Stimulated activated CD4-positive, alpha-beta T cell treated with anti-CD3 and anti-CD28 coated beads, Interleukin-1b, Interleukin-23, amount 100 ng/mL, for 24 hours (primary cell): ENCODE measurements at places on chromosomes 1 and 21.

DNA sequence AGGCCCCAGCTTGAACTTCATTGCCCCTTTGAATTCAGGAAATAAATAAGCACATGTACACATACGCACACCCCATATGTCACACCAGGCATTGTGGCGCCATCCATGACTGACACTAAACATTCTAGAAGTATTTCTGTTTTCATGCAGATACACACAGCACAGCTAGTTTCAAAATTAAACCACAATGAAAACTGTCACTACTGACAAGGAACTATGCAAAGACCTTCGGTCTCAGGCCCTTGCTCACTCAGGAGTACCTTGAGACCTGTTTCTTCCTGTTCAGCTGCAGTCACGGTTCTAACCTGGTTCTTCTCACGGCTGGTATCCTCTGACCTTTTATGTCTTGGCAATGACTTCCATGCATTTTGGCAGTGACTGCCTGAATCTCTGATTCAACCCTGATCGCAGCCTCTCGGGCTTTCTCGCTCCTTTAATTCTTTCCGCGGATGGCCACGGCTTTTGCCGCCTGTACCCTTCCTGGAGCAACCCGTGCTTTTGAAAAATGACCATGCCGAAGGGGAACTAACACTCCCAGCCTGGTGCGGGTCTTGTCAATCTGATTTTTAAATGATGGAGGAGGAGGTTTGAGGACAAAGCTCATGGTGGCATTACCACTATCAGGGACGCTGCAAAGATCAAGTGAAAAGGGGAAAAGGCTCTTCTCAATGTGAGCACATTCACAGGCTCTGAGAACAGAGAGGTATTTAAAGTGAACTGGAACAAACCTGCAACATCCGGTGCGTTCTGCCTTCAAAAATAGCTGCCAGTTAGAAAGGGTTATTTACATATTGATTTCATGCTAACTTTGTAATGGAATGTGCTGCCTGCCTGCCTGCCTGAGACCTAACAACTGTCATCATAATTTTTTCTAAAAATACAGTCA, 384.6 kb downstream of the RRAGC start:
- no peak for DNase-seq

DNA sequence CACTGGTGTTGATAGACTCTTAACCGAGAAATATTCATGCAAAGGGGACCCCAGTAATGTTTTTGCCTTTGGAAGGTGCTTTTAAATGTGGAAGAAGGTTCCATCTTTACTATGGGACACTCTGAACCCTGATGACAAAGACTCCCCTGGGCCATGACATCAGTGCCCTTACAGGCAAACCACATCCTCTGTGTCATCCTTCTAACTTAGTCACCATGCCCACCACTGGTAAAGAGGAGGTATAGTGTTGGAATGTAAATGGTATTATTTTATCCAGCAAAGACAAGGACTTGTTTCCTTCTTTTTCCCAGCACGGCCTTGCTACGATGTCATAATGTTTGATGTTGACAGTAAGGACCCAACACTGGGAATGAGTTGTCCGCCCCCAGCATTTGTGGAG, 12.6 kb downstream of the METTL13 start:
- DNase-seq: peak; percentile 25

DNA sequence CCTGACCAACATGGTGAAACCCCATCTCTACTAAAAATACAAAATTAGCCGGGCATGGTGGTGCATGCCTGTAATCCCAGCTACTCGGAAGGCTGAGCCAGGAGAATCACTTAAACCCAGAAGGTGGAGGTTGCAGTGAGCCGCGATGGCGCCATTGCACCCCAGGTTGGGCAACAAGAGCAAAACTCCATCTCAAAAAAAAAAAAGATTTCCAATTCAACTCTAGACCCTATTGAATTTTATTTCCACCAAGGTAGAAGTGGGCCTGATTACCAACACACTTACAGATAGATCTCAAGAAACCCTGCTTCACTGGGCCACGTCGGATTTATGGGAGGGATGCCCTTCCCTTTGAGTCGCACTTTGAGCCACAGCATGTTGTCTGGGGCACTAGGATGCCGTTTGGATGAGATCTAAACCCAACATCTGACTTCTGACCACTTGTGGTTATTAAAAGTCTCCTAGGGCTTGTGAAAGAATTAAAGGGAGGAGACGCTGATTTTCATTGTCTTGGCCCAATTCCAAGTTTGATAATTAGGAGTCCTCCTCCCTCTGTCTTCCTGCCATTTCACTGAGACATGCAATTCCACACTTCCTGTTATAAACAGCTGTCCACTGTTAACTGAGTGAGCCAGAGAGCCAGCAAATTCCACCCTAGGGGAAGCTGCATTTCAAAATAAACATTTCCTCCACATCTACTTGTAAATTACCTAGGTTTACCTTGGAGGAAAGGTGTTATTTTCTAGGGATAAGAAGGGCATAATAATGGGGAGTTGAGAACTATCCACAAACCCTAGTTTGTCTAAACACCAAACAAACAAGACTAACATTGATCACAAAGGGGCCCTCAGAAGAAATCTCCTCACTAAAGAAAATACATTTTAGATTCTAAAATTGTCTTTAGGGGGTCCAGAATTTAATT, 5.2 kb upstream of the RERE start:
- DNase-seq: no peak

- DNase-seq: no peak
Observed at GRCh38 chr1:33512226-33513011, 40.0 kb downstream of the ZSCAN20 start.

DNA sequence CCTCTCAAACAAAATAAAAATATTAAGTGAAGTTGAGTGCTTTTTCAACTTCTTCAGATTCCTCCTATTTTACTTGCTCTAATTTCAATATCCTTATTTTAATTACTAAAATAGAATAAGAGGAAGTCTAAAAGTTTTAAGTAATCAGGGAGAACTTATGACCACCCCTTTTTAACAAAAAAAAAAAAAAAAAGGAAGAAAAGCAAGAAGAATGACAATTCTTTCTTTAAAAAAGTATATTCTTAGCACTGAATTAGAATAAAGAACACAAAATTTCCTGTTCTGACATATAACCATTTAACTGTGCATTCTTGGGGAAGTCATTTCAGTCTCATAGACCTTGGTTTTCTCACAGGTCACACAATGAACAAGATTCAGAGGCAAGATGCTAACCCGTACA, 46.8 kb downstream of the SAMSN1 start:
- DNase-seq: no peak

GRCh38 chr1:10835421-10835820, 39.0 kb upstream of the CASZ1 start:
- no peak for DNase-seq

DNA sequence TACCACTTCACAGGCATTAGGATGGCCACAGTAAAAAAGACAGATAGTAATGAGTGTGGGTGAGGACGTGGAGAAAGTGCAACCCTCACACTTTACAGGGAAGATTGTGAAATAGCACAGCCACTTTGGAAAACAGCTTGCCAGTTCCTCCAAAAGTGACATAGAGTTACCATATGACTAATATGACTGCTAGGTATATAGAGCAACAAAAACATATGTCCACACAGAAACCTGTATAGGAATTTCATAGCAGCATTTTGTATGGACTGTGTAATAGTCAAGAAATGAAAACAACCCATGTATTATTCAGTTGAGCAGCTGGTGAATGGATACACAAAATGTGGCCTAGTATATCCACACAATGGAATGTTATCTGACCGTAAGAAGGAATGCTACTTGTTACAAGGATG, 30.4 kb upstream of the LBR start:
- no peak for DNase-seq

DNA sequence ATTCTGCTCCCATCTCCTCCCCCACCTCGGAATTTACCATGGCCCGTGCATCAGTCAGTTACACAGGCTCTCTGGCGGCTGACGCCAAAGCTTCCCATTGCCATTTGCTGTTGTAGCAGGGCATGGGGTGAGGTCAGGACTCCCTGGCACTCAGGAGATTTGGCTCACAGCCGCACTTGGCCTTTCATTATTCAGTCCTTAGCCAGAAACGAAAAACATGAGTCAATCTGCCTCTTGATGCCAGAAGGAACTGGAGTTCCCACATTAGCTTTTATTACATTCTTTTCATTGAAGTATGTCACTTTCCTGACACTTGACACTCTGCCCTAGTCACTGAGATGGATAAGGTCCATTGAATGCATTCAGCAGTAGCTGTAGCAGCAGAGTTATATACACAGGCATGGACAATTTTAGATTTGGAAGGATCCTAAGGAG, 260.6 kb downstream of the CACNA1E start:
- DNase-seq: no peak

GRCh38 chr1:232524056-232524455, 105.9 kb downstream of the SIPA1L2 start:
- DNase-seq: no peak

GRCh38 chr1:99969729-99970621, at the start of gene SLC35A3:
SLC35A3 (plus strand) TSS chr1:99969996; CDS start chr1:99993555, 23,559 bp downstream.
- DNase-seq: peak; percentile 73

DNA sequence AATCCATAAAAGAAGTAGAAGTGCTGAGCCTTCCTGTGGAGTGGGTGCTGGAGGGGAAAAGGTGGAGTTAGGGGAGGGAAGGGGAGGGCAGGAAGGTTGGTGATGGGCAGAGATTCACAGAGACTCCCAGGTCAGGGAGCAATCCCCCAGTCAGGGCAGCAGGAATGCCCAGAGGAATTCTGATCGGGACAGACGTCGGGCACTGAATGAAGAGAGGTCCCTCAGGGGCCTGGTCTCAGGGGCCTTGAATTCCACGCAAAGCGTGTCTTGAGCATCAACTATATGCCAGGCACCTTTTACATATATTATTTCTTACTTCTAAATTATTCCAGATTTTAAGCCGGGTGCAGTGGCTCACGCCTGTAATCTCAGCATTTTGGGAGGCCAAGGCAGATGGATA, 7.2 kb upstream of the PADI1 start:
- DNase-seq: no peak
